ENCODE measurements at places on chromosomes 3 and 15.
A peak's percentile ranks its signal among the peaks of the same experiment; 100 is the strongest.

DNA sequence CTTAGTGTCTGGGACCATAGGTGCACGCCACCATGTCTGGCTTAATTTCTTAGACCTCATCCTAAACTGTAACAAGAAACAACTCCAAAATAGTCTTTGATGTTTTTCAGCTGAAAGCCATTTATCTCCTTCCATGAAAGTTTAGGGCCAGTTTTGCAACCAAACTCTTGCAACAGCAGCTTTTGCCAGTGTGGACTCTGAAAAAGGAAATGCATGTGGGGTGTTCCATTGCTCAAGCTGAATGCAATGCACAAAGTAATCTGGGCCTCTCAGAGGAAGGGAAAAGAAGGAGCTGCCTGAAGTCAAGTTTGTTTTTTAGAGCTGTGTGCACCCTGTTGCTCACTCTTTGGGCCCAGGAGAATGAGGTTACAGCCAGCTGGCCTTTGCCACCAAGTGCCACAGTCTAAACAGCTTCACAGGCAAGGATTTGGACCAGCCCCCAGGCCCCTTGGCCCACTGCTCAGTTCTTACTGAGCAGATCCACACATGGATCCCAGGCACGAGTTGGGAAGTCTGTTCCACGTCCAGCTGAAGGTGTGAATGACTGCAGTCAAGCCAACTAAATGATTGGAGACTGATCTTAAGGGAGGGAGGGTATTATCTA is 212.3 kb upstream of the LRRFIP2 start:
- no peak for DNase-seq

GRCh38 chr3:133540896-133541674 is 32.4 kb upstream of the CDV3 start:
- DNase-seq: no peak

- no peak for DNase-seq
Observed at GRCh38 chr15:88378188-88378637, 89.0 kb downstream of the MRPL46 start.

- DNase-seq: no peak
Observed at GRCh38 chr15:37044915-37045648, 55.3 kb downstream of the MEIS2 start.

GRCh38 chr15:27490867-27491595 is 520.0 kb downstream of the GABRG3 start:
- no peak for DNase-seq

DNA sequence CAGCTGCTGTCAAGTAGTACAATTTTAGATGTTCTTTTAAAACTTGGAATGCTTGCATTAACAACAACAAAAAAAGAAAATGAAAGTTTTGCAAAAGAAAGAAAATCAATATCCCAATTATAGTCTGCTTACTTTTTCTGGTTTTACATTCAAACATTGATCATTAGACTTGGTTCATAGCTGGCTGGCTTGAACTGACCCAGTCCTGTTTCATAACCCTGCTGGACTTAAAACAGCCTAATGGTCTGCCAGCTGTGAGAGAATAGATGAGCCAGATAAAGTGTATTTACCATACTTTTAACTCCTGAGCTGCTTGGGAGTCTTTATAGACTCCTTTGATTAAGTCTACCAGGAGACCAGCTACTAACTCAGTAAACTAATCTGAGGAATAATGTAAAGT is 59.2 kb downstream of the PIAS1 start:
- DNase-seq: no peak

- peak; percentile 50 for DNase-seq
Observed at GRCh38 chr15:76335307-76336253, 993 bp upstream of the ISL2 start.

GRCh38 chr15:99247062-99247461 is 2.3 kb downstream of the TTC23 start:
- DNase-seq: no peak

DNA sequence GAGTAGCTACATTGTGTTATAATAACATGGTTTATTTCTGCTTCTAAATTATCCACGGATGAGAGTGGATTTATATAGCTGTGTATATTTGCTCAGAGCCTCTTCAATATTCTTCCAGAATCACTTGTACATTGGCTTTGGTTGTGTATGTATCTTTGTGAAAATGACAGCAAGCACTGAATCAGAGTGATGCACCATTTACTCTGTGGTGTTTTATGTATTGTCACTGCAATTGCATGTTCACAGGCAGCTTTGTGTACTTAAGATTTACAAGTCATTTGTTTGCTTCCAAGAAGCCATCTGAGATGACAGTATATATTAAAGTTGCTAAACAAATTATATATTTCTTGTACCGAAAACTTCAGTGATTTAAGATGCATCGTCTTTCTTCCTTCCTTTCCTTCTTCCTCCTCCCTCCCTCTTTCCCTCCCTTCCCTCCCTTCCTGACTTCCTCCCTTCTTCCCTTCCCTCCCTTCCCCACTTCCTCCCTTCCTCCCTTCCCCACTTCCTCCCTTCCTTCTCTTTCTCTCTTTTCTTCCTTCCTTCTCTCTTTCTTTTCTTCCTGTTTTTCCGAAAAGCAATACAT is 362.3 kb upstream of the GOLIM4 start:
- no peak for DNase-seq

DNA sequence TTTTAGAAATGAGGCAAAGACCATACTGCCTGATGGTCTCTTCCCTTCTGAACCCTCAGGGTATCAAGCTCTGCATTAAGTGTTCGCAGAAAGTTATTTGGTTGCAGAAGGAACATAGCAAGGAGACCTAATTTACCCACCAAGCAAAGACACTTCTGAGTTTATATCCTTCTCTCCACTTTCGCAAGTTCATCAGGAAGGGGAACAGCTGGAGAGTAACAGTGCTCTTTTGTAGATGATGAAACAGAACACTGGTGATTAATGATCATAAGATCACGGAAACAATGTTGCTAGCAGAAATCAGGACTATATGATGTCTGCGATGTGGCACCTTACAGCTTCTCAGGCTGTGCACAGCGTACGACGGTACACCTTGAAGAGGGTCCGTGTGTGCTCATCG is 62.1 kb downstream of the NCEH1 start:
- no peak for DNase-seq

- DNase-seq: no peak
Observed at GRCh38 chr3:29005862-29006261, 275.0 kb upstream of the RBMS3 start.

- DNase-seq: no peak
Observed at GRCh38 chr15:20272422-20273184, 269.0 kb downstream of the GOLGA6L6 start.

DNA sequence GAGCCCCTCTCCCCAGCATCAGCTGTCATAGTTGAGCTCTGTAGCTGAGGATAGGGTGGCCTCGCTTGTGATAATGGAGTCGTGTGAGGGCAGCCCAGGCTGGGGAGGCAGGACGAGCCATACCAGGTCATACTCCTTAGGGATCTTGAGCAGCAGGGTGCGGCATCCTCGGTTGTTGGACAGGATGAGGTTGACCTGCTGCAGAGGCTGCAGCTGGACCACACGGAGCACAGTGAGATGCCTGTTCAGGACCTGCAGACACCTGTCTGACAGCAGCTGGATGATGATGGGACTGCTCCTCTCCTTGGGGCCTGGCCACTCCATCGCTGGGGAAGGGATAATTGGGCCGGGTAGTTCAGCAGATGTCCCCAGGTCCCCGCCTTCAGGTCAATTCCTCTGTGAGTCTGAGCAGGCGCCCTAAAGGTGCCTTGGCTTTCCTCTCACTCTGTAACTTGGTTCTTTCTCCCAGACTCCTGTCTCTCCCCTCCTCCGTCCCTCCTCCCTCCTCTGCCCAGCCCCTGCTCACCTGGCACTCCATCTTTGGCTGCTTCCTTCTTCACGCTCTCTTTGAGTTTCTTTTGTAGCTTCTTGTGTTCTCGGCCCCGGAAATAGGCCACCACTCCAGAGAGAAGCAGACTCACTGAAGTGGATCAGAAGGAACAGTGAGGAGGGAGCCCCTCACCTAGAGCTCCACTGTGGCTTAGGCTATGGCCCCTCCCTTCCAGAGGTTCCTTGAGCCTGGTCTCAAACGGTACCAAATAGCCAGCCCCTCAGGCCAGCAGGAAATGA is 7.8 kb downstream of the DUOX2 start:
- DNase-seq: no peak

- DNase-seq: no peak
Observed at GRCh38 chr15:70032509-70032908, 65.2 kb downstream of the TLE3 start.

DNA sequence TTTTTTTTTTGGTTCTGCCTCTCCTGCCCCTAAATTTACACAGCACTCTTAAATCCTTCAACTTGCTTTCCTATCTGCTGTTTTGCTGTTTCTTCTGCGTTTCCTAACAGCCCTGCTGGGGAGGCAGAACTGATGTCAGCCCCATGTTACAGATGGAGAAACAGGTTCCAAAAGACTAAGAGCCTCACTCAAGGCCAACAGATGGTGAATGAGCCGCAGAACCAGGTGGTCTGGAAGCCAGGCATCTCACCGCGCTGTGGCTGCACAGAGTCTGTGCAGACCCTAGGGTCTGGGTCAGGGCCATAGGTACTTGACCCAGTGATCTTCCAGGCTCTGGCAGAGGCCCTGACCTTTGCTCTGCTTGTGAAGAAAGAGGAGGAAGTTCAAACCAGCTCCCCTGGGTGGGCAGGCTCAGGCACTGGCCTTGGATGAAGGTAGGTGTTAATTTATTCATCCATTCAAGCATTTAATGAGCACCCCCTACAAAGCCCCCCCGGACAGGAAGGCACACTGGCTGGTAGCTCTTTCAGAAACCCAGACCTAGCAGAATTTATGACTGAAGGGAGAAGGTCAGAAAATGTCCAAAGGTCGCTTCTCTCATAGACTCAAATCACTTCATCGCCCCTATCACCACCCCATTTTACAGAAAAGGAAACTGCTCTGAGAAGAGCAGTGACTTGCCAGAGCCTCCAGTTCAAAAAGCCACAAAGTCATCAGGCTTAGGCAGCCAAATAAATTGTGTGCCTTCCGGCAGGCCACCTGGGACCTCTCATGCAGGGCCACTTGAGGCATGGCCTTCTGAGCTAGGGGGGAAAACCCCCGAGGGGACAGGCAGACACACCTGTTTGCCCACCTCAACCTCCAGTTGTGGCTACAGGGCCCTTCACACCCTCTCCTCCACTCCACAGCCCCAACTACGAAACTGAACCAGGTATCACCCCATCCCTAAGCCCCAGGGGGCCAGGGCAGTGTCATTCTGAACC is 2.7 kb downstream of the CHDH start:
- no peak for DNase-seq

DNA sequence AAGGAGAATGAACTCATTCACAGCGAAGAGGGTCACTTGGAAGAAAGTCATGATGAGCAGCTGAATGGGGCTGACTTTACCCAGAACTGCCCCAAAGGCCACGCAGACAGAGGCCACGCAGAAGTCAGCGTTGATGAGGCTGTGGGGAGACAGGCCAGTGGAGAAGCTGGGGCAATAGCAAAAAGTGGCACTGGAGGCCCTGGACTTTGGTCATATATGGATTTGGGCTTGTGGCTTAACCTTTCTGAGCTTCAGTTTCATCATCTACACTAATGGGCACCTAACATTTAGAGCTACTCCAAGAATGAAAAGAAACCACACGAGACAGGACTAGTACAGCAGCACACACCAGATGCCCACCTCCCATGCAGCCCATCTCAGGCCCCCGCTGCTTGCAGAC is 13.3 kb downstream of the RHCG start:
- DNase-seq: no peak

- no peak for DNase-seq
Observed at GRCh38 chr3:156831006-156831405, 4.9 kb downstream of the LEKR1 start.

DNA sequence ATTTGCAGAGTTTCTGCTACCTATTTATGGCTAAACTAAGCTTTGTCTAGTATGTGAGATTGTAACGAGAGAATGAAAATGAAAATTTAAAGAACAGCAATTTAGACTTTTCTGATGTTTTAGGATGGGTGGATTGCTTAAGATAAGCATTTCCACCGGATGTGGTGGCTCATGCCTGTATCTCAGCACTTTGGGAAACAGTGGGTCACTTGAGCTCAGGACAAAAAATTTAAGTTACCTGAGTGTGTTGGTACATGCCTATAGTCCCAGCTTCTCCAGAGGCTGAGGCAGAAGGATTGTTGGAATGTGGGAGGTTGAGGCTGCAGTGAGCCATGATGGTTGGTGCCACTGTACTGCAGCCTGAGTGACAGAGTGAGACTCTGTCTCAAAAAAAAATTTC is 3.3 kb downstream of the PPP4R2 start:
- DNase-seq: no peak

- peak; percentile 50 for DNase-seq
Observed at GRCh38 chr3:170865209-170866094, 4.5 kb downstream of the RPL22L1 start.

- no peak for DNase-seq
Observed at GRCh38 chr3:72174040-72174439, 389.1 kb upstream of the PROK2 start.

GRCh38 chr3:49673715-49674496 is at the start of gene APEH:
APEH (plus strand) TSS chr3:49674351; CDS start chr3:49674402, 51 bp downstream.
- peak; percentile 93 for DNase-seq

Data from NAMALWA (cell line).